ENCODE measurements at places on chromosomes 11 and 22.

- DNase-seq = peak; percentile 67
Measured at GRCh38 chr22:50209893-50210292, 9.1 kb downstream of the SELENOO start.

DNA sequence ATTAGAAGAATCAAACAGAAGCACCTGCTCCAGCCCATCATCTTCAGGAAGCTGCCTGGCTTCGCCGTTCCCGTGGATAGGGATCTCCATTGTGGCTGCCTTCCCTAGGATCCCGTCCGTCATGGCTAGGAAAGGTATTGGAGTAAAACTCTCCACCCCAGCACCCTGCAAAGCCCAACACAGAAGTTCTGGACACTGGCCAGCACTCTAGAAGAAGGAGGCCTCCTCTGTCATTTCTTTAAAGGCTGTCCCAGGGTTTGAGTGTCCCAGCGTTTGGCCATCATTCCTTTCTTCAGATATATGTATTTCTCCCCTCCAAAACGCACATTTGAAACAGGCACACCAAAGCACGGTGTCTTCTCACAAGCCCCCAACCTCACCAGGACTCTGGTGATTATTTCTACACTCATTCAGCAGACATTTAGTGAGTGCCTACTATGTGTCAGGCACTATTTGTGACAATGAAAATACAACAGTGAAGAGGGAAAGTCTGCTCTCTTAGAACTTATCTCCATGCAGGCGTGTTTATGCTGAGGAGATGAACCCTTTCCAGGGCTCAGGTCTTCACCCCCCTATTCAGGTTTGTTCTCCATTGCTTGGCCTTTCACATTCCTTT lies 724 bp downstream of the ARFIP2 start:
- DNase-seq = no peak

GRCh38 chr11:72599325-72600117 lies 74.7 kb downstream of the PDE2A start:
- no peak for DNase-seq

- no peak for DNase-seq
Measured at GRCh38 chr11:46336563-46337180, 10.6 kb upstream of the DGKZ start.

- no peak for DNase-seq
Measured at GRCh38 chr11:130279989-130280388, 34.7 kb downstream of the ZBTB44 start.

GRCh38 chr22:29194184-29194583 lies 11.5 kb upstream of the EMID1 start:
- no peak for DNase-seq

- no peak for DNase-seq
Measured at GRCh38 chr11:85826116-85826855, 15.3 kb upstream of the SYTL2 start.

GRCh38 chr11:45560155-45560912 lies 105.1 kb downstream of the CHST1 start:
- no peak for DNase-seq

GRCh38 chr11:22878604-22879003 lies 18.3 kb upstream of the CCDC179 start:
- no peak for DNase-seq

GRCh38 chr11:131943295-131943694 lies 572.9 kb downstream of the NTM start:
- no peak for DNase-seq

Data from activated T-cell treated with anti-CD3 and anti-CD28 coated beads for 1 hour (primary cell).